Body of pancreas (tissue), 4 donors: ENCODE measurements at places on chromosomes 5 and 9.

- H3K4me1 ChIP-seq = no peaks in the 10 kb centered on the region
- no peak overlapping the region for H3K4me3 ChIP-seq
- H3K36me3 ChIP-seq = peaks cover 8% of the 10 kb centered on the region
- no peaks in the 10 kb centered on the region for H3K27me3 ChIP-seq
- H3K27ac ChIP-seq = no peak overlapping the region
Measured at GRCh38 chr9:114643896-114644295, 13.7 kb downstream of the TEX53 start.

GRCh38 chr9:75087289-75087823 lies 599 bp downstream of the NMRK1 start:
- H3K4me1 ChIP-seq = peaks cover 67% of the 10 kb centered on the region
- H3K27ac ChIP-seq = peak overlapping the region; percentile 99
- H3K36me3 ChIP-seq = peaks cover 1% of the 10 kb centered on the region
- no peaks in the 10 kb centered on the region for H3K27me3 ChIP-seq

DNA sequence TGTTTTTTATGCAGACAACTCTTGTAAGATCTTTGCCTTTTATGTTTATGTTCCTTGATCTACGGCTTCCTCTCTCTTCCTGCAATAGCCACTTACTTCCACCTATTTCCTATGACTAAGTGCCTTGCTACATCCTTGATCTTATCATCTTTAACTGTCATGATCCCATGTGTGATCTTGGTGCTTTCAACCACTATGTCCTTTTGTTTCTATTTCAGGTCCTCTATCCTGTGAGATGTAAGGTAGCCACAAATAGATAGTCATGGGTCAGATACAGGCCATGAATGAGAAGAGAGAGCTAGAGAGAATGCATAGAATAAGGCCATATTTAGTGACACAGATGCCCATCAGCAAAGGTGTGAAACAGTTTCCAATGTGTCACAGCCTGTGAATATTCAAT lies 243.6 kb upstream of the HAPLN1 start:
- no peak overlapping the region for H3K4me3 ChIP-seq
- no peak overlapping the region for H3K27ac ChIP-seq
- no peak for DNase-seq
- H3K36me3 ChIP-seq = no peaks in the 10 kb centered on the region

DNA sequence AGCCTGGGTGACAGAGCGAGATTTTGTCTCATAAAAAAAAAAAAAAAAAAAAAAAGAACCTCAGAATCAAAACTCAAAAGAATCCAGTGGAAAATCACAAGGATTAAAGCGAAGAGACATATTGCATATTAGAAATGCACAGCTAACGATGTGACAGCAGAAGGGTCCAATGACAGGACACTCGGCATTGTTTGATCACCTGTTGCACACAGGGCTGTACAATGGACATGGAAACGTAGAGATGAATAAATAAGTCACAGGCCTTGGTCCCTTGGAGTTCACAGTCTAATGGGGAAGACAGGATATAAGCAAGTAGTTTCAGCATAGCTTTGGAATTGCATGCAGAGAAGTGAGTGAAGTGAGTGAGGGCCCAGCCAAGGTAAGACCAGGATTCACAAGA lies 25.9 kb upstream of the PIK3R1 start:
- no peaks in the 10 kb centered on the region for H3K36me3 ChIP-seq
- no peaks in the 10 kb centered on the region for H3K27me3 ChIP-seq
- DNase-seq = no peak
- peaks cover 20% of the 10 kb centered on the region for H3K4me1 ChIP-seq

- peaks cover 9% of the 10 kb centered on the region for H3K4me1 ChIP-seq
- DNase-seq = peak; percentile 11
- H3K4me3 ChIP-seq = no peak overlapping the region
- H3K36me3 ChIP-seq = no peaks in the 10 kb centered on the region
- H3K27me3 ChIP-seq = no peaks in the 10 kb centered on the region
- H3K27ac ChIP-seq = no peak overlapping the region
Measured at GRCh38 chr9:18447131-18447530, 26.8 kb upstream of the ADAMTSL1 start.

GRCh38 chr5:135466178-135467050 lies 14.3 kb upstream of the TIFAB start:
- no peaks in the 10 kb centered on the region for H3K27me3 ChIP-seq
- H3K4me3 ChIP-seq = no peak overlapping the region
- H3K4me1 ChIP-seq = peaks cover 10% of the 10 kb centered on the region
- H3K27ac ChIP-seq = no peak overlapping the region

DNA sequence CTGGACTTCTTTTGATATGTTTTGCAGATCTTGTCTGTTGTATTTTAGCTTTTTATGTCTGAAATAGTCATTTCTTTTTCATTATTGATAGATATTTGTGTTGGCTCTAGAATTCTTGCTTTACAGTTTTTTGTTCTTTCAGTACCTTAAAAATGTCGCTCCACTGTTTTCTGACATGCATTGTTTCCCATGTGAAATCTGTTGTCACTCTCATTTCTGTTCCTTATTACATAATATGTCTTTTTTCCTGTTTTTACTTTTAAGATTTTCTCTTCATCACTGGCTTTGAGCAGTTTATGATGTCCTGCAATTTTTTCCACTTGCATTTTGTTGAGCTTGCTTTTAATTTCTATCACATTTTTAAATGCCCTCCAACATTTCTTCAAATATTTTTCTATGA lies 270.4 kb upstream of the TARS1 start:
- no peaks in the 10 kb centered on the region for H3K36me3 ChIP-seq
- H3K4me1 ChIP-seq = no peaks in the 10 kb centered on the region
- H3K4me3 ChIP-seq = no peak overlapping the region
- no peaks in the 10 kb centered on the region for H3K27me3 ChIP-seq

DNA sequence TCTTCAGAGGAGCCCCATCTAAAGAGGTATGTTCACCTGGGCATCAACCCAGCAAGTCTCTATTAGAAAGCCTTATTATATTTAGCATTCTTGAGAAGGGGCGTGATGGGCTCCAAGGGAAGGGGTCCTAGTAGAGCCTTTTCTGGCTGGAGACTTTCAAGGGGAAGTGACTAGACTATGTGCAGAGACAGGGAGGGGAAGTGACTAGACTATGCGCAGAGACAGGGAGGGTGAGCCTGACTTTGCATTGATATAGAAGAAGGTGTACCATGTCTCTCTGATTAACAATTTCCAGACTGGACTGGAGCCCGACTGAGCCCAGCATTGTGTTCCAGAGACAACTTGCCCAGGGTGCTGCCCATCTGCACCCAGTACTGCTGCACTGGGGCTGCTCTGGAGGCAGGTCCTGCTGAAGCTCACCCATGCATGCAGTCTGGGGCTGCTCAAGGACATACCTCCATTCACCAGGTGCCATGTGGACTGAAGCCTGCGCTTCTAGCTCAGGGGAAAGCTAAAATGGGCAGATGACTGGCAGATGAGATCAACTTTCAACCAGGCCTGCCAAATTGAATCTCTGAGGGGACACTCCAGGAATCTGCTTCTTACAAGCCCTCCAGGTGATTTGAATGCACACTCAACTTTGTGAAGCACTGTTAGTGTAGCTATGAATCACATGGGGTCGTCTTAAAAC lies 83.0 kb upstream of the GNA14 start:
- H3K36me3 ChIP-seq = peaks cover 10% of the 10 kb centered on the region
- DNase-seq = no peak
- H3K27ac ChIP-seq = no peak overlapping the region

DNA sequence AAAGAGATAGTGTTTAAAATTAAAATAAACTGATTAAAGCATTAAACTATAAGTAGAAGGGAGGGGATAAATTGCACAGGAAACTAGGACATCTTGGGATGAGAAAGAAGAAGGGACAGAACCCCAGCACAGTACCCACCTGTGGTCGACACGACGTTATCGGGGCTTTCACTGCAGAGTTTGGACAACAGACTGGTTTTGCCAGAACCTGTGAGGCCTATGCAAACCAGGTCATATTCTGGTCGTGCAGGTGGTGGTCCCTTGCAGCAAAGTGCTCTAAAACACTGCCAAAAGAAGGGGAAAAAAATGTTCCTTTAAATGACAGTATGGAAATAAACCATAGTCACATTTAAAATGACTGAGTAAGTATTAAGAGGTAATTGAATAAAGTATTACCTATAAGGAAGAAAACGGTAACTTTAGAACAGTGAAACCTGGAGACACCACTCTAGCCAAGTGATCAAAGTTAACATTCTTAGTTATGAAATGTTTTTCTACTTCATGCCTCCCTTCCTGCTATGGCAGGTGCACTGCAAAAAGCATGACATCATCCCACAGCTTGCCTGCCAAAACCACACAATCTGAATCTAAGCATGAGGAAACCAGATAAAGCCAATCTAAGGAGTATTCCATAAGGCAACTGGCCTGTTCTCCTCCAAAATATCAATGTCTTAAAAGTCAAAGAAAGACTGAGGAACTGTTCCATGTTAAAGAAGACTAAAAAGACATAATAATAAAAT lies 138.6 kb downstream of the ARL15 start:
- peak; percentile 52 for DNase-seq
- no peaks in the 10 kb centered on the region for H3K36me3 ChIP-seq
- no peak overlapping the region for H3K27ac ChIP-seq
- no peaks in the 10 kb centered on the region for H3K27me3 ChIP-seq
- no peak overlapping the region for H3K4me3 ChIP-seq
- H3K4me1 ChIP-seq = peaks cover 7% of the 10 kb centered on the region

DNA sequence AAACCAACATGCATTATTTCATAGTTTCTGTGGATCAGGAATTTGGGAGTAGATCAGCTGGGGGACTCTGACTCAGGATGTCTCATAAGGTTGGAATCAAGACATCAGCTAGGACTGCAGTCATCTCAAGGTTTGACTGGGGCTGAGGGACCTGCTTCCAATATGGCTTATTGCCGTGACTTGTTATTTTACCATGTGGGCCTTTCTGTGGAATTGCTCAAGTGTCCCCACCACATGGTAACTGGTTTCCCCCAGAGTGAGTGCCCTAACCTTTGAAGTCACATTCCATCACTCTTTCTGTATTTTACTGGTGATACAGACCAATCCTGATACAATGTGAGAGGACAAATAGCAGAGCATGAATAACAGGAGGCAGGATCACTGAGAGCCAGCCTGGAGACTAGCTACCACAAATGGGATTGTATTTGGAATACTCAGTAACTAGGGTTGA lies 70.2 kb upstream of the ELL2 start:
- no peak for DNase-seq
- peaks cover 15% of the 10 kb centered on the region for H3K4me1 ChIP-seq
- no peak overlapping the region for H3K27ac ChIP-seq
- no peaks in the 10 kb centered on the region for H3K36me3 ChIP-seq
- no peak overlapping the region for H3K4me3 ChIP-seq

- H3K36me3 ChIP-seq = no peaks in the 10 kb centered on the region
- DNase-seq = no peak
- H3K4me3 ChIP-seq = no peak overlapping the region
- H3K4me1 ChIP-seq = no peaks in the 10 kb centered on the region
- H3K27ac ChIP-seq = no peak overlapping the region
Measured at GRCh38 chr5:133839721-133840120, 128.7 kb downstream of the C5orf15 start.

DNA sequence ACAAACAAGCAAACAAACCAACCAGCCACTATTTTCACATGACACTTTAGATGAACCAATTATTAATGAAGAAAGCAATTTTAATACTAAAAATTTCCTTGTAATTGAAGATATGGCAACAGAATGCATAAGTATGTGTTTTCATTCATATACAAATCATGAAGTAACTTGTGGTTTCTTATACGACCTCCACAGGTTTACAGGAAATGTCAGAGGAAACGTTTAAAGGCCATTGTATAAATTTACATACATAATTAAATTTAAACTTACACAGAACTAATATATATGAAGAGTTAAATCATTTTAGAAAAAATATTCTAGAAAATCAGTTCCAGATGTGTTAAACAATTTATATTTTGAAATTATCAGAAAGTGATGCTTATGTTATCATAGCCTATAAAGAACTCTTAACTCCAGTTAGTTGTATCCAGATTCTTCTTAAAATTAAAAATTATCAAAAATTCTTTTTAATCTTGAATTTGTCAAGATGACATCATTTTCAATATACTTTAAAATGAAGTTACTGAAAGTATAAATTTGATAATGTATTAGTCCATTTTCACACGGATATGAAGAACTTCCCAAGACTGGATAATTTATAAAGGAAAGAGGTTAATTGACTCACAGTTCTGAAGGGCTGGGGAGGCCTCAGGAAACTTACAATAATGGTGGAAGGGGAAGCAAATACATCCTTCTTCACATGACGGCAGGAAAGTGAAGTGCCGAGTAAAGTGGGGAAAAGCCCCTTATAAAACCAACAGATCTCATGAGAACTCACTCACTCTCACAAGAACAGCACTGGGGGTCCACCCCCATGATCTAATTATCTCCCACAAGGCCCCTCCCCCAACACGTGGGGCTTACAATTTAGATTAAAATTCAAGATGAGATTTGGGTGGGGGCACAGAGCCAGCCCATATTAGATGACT lies 192.0 kb downstream of the PIK3R1 start:
- no peaks in the 10 kb centered on the region for H3K27me3 ChIP-seq
- H3K4me1 ChIP-seq = peaks cover 3% of the 10 kb centered on the region
- H3K27ac ChIP-seq = no peak overlapping the region
- H3K36me3 ChIP-seq = no peaks in the 10 kb centered on the region
- DNase-seq = no peak
- H3K4me3 ChIP-seq = no peak overlapping the region

- no peaks in the 10 kb centered on the region for H3K27me3 ChIP-seq
- DNase-seq = no peak
- no peaks in the 10 kb centered on the region for H3K36me3 ChIP-seq
- no peak overlapping the region for H3K27ac ChIP-seq
Measured at GRCh38 chr5:136047858-136048257, 19.1 kb downstream of the TGFBI start.

DNA sequence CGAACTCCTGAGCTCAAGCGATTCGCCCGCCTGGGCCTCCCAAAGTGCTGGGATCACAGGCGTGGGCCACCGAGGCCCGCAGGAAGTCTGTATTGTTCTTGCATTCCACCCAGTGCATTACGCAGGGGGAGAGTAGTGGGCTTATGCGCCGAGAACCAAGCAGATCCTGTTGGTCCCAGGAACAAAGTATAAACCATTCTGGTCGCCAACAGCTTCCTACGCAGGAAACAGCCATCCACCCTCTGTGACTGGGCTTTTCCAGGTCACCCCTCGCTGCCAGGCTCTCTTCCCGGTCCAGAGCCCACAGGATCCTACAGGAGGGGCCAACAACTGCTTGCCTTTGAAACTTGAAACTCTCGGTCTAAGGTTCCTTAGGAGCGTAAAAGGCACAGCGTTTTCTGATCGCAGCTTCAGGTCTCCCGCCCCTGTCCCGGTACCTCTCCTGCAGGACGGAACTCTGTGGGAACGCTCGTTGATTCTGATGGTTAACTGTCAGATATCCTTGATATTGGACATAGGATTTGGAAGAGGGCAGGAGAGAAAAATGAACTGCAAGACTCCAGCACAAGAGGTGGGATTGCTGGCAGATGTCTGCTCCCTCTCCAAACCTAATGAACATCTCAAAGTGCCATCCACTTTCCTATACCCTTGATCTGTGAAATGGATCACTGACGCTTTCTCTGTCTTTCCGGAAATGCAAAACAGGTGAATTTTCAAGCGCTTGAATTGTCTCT lies 4.2 kb upstream of the ANXA2R start:
- DNase-seq = no peak
- no peak overlapping the region for H3K27ac ChIP-seq
- peaks cover 8% of the 10 kb centered on the region for H3K27me3 ChIP-seq
- H3K36me3 ChIP-seq = no peaks in the 10 kb centered on the region
